ENCODE measurements at places on chromosomes 6 and 20.
A peak's percentile ranks its signal among the peaks of the same experiment; 100 is the strongest.

- no peak for DNase-seq
Measured at GRCh38 chr6:154767003-154767723, 33.9 kb downstream of the SCAF8 start.

- no peak for DNase-seq
Measured at GRCh38 chr6:149140137-149140909, 177.2 kb upstream of the TAB2 start.

GRCh38 chr20:2132461-2132901, 30.9 kb downstream of the STK35 start:
- peak; percentile 28 for DNase-seq

DNA sequence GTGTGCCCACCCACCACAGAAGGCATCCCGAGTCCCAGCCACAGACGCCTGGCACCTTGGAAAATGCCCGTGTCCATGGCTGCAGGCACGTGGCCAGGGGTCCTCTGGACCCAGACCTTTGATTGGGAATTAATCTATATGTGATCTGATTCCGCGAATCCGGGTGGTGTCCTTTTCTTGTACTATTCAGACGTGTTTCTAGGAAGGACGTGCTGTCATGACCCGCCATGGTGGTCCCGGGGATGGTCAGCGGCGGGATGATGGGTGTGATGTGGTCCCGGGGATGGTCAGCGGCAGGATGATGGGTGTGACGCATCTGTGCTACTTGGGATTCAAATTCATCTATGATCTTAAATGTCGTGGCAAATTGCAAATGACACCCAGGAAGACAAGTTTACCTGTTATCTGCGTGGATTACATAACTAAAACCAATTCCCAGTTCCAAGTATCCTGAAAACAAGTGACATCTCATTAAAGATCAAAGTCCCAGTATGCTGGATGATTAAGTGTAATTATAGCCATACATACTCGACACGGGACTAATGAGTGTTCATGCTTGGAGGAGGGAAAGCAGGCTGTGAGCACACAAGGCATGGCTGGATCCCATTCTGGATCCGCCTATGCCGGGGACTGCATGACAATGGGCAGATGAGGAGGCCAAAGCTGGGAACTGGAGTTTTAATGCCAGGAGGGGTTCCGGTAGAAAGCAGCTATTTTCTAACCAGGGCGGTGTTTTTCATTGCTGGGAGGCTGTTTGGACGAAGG, 256.5 kb downstream of the TAF4 start:
- no peak for DNase-seq

Data from NCI-H1417 (cell line).